ENCODE measurements at places on chromosomes 11 and 22.

DNA sequence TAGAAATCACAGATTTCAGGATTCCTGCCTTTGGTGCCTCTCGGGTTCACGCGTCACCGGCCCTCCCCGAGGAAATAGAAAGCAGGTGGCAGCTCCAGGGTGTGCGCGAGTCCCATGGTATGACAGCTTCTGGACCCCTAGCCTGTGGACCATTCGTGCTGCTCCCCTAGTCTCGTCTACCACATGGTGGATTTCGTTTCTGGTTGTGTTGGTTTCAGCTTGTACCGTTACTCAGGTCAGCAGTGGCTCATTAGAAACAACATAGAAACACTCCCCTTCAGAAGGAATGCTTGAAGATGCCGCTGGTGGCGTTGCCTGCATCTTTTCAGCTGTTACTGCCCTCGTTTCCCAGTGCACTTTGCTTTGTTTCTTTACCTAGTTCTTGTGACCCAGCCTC, 700 bp downstream of the TTC17 start:
- peak; percentile 17 for DNase-seq

GRCh38 chr11:132249256-132249655, 878.8 kb downstream of the NTM start:
- no peak for DNase-seq

- no peak for DNase-seq
Measured at GRCh38 chr11:19321351-19321750, 80.6 kb upstream of the E2F8 start.

DNA sequence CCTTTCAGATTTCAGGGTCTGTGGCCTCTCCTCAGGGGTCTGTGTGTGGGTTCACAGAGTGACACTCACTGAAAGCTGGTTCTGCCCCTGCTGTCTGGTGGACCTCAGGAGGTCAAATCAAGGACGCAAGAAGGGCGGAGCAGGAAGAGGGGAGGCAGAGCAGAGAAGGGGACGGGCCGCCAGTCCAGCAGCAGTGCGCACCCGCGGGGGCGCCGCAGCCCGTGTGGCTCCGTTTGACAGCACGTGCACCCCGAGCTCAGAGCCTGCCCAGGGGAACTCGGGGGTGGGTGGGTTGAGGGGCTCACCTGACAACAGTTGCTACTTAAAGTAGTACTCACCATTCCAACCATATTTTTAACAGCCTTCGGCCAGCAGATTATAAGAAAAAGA, 71.4 kb upstream of the PITPNB start:
- DNase-seq = no peak

GRCh38 chr11:104286129-104286528, 122.2 kb upstream of the PDGFD start:
- no peak for DNase-seq

DNA sequence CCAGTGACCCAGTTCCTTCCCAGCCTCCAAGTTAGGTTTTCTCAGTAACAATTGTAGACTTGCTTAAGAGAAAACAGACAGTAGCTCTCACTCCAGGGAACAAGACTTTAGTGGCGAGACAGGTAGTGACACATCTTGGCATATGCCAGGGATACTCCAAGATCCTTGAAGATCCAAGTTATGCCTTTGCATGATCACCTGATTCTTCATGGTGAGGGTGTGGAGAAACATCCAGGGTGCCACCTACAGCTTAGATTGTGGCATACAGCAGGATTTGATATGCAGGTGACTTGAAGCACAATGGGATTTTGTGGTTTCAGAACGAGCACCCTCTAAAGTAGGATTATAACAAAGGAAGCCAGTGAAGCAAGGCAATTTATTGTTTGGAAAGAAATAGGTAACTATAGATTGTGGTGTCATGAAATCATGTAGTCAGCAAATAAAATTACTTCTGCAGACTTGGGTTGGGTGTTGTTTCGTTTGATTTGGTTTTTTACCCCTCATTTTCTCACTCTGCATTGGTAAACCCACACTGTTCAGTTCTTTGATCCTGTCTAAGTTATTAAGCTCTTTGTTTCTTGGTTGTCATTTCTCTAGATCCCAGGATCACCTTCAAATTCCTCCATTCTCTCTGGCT, 9.2 kb downstream of the POU2AF3 start:
- DNase-seq = peak; percentile 46

- DNase-seq = no peak
Measured at GRCh38 chr22:41834005-41834944, 1.4 kb downstream of the SREBF2 start.

DNA sequence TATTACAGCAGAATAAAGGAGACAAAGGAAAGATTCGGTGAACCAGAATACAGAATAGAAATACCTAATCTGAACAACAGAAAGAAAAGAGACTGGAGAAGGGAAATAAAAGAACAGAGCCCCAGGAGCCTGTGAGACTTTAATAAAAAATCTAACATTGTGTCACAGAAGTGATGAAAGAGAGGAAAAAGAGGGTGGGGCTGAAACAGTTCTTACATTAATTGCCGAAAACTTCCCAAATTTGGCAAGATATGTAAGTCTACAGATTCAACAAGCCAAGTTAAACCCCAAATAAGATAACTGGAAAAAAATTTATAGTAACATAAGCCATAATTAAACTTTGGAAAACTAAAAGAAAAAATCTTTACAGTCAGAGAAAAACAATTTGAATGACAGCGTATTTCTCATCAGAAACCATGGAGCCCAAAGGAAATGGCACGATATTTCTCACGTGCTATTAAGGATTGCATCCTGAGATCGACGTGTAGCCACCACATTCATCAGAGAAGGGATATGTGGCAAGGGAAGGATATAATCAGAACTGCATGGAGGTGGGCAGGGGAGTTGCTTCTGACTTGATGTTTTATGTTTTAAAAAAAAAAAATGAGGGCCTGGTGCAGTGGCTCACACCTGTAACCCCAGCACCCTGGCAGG, 73.9 kb downstream of the SGSM3 start:
- DNase-seq = no peak

GRCh38 chr22:33771136-33771535, 149.1 kb downstream of the LARGE1 start:
- no peak for DNase-seq

DNA sequence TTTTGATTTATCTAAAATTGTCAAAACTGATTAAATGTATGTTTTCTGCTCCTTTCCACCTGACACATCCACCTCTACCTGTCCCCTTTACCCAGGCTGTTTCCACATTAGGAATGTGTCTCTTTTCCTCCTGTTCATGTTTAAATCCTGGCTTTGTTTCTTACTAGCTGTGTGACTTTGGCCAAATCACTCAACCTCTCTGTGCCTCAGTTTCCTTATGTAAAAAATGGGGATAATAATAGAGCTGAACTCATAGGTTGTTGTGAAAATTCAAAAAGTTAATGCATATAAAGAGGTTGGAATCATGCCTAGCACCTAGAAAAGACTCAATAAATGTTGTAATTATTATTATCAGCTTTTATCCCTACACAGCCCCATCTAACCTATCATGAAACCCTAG, 136.8 kb downstream of the NXPE2 start:
- DNase-seq = no peak

GRCh38 chr11:45078236-45079074, 68.0 kb upstream of the PRDM11 start:
- no peak for DNase-seq

GRCh38 chr22:27846248-27846757, 44.7 kb upstream of the MN1 start:
- no peak for DNase-seq

DNA sequence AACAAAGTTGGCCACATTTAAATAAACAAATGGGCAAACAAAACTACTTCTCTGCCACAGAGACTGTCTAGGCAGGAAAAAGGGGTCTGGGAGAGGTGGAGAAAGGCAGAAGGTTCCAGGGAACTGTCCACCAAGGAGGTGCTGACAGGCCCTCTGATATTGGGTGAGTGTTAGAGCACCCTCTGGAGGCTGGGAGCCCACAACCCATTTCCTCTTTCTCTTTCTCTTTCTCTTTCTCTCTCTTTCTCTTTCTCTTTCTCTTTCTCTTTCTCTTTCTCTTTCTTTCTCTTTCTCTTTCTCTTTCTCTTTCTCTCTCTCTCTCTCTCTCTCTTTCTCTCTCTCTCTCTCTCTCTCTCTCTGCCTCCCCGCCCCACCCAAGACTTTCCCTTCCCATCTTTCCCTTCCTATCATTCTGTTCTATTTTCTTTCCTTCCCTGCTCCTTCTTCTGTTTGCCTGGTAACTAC, 912.8 kb downstream of the DLG2 start:
- no peak for DNase-seq

- peak; percentile 22 for DNase-seq
Measured at GRCh38 chr11:34492806-34493414, 20.7 kb downstream of the ELF5 start.

GRCh38 chr11:121207485-121208115, 85.0 kb upstream of the SC5D start:
- no peak for DNase-seq

- no peak for DNase-seq
Measured at GRCh38 chr11:70104419-70104818, 26.3 kb downstream of the ANO1 start.

GRCh38 chr11:128451652-128452470, 135.5 kb downstream of the ETS1 start:
- DNase-seq = no peak

DNA sequence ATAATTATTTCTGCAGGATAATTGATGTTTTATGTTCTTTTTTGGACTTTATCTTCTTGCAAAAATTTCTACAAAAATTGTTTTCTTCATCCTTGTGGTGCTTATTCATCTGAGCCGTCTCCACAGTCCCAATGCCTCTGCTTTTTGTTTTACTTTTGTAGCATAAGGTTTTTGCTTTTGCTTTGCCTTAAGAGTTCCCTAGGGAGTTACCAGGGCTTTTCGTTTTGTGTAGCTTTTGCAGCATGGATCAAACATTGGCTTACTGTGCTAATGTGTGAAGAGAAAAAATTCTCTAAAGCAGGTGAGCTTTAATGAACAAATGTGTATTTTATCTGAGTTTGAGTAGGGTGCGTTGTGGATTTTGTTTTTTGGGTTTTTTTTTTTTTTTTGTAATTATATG, 11.8 kb downstream of the XBP1 start:
- no peak for DNase-seq

Measured in NCI-H187 (cell line).